ENCODE measurements at places on chromosomes 6 and 20. TPM values are rescaled to one million over a fixed set of nuclear protein-coding genes. Genes with fewer than 3 reads are reported as not detected.
A peak's percentile ranks its signal among the peaks of the same experiment; 100 is the strongest.

DNA sequence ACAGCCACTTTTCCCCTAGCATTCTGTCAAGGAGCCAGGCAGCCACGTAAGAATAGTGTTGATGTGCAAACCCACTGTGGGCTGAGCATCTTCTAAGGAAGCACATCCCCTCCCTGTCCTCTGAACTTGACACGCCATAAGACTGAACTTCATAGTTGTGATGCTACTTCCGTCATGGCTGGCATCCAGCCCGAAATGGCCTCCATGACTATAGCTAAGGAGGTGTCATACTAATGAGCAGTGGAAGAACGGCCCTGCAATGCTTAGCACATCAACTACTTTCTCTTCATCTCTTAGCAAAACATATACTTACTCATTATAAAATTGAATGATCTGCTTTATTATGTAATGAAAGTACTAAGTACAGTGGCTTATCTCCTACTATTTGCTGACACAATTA lies 110.2 kb downstream of the GJA10 start:
- H3K27ac ChIP-seq, result no peak overlapping the region
- H3K4me3 ChIP-seq, result no peak overlapping the region
- H3K36me3 ChIP-seq, result peaks cover 2% of the 10 kb centered on the region
- no peaks in the 10 kb centered on the region for H3K27me3 ChIP-seq
- DNase-seq, result no peak

- peak; percentile 61 for DNase-seq
- H3K36me3 ChIP-seq, result no peaks in the 10 kb centered on the region
- no peak overlapping the region for H3K27ac ChIP-seq
- peaks cover 8% of the 10 kb centered on the region for H3K4me1 ChIP-seq
- H3K27me3 ChIP-seq, result no peaks in the 10 kb centered on the region
Observed at GRCh38 chr6:132768051-132768517, 10.4 kb upstream of the VNN2 start.

GRCh38 chr20:23106271-23106851 lies 20.2 kb upstream of the CD93 start:
- peaks cover 11% of the 10 kb centered on the region for H3K4me1 ChIP-seq
- H3K27me3 ChIP-seq, result no peaks in the 10 kb centered on the region
- H3K4me3 ChIP-seq, result no peak overlapping the region
- no peaks in the 10 kb centered on the region for H3K36me3 ChIP-seq
- no peak for DNase-seq
- H3K27ac ChIP-seq, result peak overlapping the region; percentile 54

Gene APOBEC2
- polyA plus RNA-seq, result not detected

Gene RALGAPA2
- polyA plus RNA-seq, result 5.9 TPM

GRCh38 chr6:53756396-53756795 lies 38.4 kb upstream of the LRRC1 start:
- no peaks in the 10 kb centered on the region for H3K27me3 ChIP-seq
- H3K27ac ChIP-seq, result no peak overlapping the region
- no peak overlapping the region for H3K4me3 ChIP-seq
- DNase-seq, result no peak
- no peaks in the 10 kb centered on the region for H3K36me3 ChIP-seq

- H3K4me3 ChIP-seq, result no peak overlapping the region
- no peaks in the 10 kb centered on the region for H3K27me3 ChIP-seq
- no peaks in the 10 kb centered on the region for H3K4me1 ChIP-seq
- DNase-seq, result no peak
- no peak overlapping the region for H3K27ac ChIP-seq
Observed at GRCh38 chr6:15339081-15339480, 93.2 kb downstream of the JARID2 start.

GRCh38 chr6:113169484-113169883 lies 687.7 kb upstream of the MARCKS start:
- no peak overlapping the region for H3K27ac ChIP-seq
- DNase-seq, result no peak
- no peak overlapping the region for H3K4me3 ChIP-seq

Gene SYTL3
- polyA plus RNA-seq, result 3.1 TPM

Gene GHRH
- polyA plus RNA-seq, result not detected

- no peaks in the 10 kb centered on the region for H3K27me3 ChIP-seq
- no peak overlapping the region for H3K4me3 ChIP-seq
- no peak for DNase-seq
- H3K36me3 ChIP-seq, result no peaks in the 10 kb centered on the region
Observed at GRCh38 chr6:161161889-161162624, 111.8 kb downstream of the AGPAT4 start.

DNA sequence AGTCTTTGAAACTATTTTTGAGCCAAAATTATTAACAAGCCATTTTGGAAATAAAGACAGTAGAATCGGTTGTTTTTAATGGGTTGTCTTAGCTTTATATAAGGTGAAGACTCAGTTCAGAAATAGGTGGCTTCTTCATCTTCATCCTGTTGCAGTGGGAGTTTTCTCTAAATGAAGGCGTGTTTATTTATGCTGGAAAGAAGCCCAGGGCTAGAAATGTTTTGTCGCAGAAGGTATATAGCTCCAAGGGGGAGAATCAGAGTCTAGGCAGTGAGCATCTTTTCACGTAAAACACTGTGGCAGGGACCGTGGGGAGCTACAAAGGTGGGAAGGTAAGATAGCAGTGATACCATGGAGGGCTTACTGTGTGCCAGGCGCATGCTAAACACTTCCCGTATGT lies 34.3 kb downstream of the FARS2 start:
- H3K36me3 ChIP-seq, result no peaks in the 10 kb centered on the region
- no peak overlapping the region for H3K4me3 ChIP-seq
- no peaks in the 10 kb centered on the region for H3K4me1 ChIP-seq
- no peaks in the 10 kb centered on the region for H3K27me3 ChIP-seq
- no peak overlapping the region for H3K27ac ChIP-seq

DNA sequence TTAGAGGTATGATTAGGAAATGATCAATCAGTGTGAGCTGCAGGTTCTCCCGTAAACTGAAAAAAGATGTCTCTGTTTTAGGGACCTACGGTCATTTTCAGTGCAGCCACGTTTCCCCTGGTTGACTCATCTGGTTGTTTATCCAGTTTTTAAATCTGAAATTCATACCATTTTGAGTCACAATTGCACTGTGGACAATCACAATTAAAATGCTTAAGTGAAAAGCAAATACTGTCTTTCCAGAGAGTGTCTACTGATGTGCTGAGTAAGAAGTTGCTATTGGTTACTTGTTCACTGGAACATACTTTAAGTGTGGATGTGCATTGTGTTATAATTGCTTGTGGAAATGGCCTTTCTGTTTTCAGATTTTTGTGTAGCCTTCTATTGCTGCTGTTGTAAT lies 305.1 kb upstream of the SASH1 start:
- DNase-seq, result no peak
- H3K4me1 ChIP-seq, result no peaks in the 10 kb centered on the region
- H3K27me3 ChIP-seq, result no peaks in the 10 kb centered on the region
- no peak overlapping the region for H3K4me3 ChIP-seq

Gene PROKR2
- not detected for polyA plus RNA-seq

- H3K27me3 ChIP-seq, result no peaks in the 10 kb centered on the region
- no peak overlapping the region for H3K4me3 ChIP-seq
- peak; percentile 79 for DNase-seq
- no peak overlapping the region for H3K27ac ChIP-seq
Observed at GRCh38 chr6:126812651-126813050, 305.8 kb upstream of the RSPO3 start.

Gene RBPJL
- not detected for polyA plus RNA-seq

- H3K4me3 ChIP-seq, result no peak overlapping the region
- no peak overlapping the region for H3K27ac ChIP-seq
- DNase-seq, result no peak
- H3K36me3 ChIP-seq, result no peaks in the 10 kb centered on the region
- H3K27me3 ChIP-seq, result no peaks in the 10 kb centered on the region
- H3K4me1 ChIP-seq, result no peaks in the 10 kb centered on the region
Observed at GRCh38 chr20:8870652-8871051, 198.2 kb upstream of the PLCB4 start.

- peak; percentile 78 for DNase-seq
- H3K27ac ChIP-seq, result peak overlapping the region; percentile 93
- H3K27me3 ChIP-seq, result no peaks in the 10 kb centered on the region
- H3K4me1 ChIP-seq, result peaks cover 67% of the 10 kb centered on the region
Observed at GRCh38 chr20:31670371-31671228, 32.9 kb downstream of the COX4I2 start.

Gene SAMD10
- 8.5 TPM for polyA plus RNA-seq

Gene C20orf202
- polyA plus RNA-seq, result 0.73 TPM

DNA sequence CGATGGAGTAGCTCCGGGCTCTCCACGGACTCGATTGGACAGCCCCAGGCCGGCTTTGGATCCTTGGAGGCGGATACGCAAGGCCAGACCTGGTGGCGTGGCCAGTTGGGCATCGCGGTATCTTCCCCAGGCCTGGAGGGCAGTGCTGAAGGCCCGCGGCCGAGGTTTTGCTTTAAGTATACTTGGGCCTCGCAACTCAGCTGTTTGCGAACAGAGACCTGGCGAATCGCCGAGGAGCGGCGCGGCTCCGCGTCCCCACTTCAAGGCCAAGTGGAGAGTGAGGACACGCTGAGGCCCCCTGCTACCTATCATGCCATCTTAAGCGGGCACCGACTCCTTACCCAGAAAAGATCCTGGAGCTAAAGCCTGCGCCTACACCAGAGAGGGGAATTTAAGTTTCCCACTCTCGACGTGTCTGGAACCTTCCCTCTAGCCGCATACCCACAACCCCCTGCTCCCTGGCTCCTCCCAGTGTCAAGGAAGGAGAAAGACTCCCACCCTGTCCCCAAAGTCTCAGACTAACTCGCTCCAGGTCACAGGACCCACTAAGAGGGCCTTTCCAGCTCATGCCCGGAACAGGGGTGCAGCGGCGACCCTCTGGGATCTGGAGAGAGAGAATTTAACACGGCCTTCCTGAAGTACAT lies 4.1 kb downstream of the LINC00237 start:
- no peak overlapping the region for H3K27ac ChIP-seq
- H3K27me3 ChIP-seq, result peaks cover 70% of the 10 kb centered on the region
- H3K4me3 ChIP-seq, result peak overlapping the region; percentile 15
- peaks cover 14% of the 10 kb centered on the region for H3K4me1 ChIP-seq
- no peak for DNase-seq
- no peaks in the 10 kb centered on the region for H3K36me3 ChIP-seq

GRCh38 chr20:38110525-38111178 lies 54.4 kb downstream of the TGM2 start:
- H3K27me3 ChIP-seq, result no peaks in the 10 kb centered on the region
- peaks cover 20% of the 10 kb centered on the region for H3K4me1 ChIP-seq
- H3K27ac ChIP-seq, result peak overlapping the region; percentile 81
- DNase-seq, result no peak
- no peaks in the 10 kb centered on the region for H3K36me3 ChIP-seq
- H3K4me3 ChIP-seq, result no peak overlapping the region

Gene LYRM4
- polyA plus RNA-seq, result 31.8 TPM

DNA sequence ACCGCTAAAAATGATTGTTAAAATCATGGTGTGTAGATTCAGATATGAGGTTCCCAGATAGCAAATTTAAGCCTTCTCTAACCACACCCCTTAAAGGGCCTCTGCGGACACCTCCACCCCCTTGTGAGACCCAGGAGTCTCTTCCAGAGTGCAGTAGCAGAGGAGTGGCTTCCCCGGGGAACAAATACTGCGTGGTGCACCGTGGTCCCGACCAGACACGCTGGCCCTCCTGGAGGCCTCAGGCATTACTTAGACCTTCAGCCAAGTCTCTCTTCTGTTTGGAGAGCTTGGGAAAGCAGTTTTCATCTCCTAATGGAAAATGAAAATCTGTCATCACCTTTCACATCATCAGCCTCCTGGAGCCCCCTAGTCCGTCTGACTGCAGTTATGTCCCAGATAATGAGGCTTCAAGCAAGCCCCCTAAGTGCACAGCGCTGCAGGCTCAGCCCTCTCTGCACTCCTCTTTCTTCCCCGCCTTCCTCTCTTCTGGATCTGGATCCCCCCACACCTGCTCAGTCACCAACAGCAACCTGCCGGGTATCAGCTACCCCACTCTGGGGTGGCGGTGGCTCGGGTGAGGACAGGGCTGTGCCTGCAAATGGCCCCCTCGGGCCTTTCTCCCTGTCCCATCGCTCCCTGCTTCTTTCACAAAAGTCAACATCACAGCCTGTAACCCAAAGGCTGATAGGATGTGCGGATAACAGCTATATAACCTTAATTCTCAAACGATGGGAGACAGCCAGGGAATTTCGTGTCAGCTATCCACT lies 58.8 kb upstream of the TAGAP start:
- DNase-seq, result no peak
- H3K4me1 ChIP-seq, result peaks cover 2% of the 10 kb centered on the region
- H3K27me3 ChIP-seq, result no peaks in the 10 kb centered on the region

Gene MLN
- polyA plus RNA-seq, result not detected

GRCh38 chr6:84773431-84774156 lies 9.2 kb upstream of the TBX18 start:
- H3K4me3 ChIP-seq, result peak overlapping the region; percentile 32
- H3K27ac ChIP-seq, result no peak overlapping the region
- no peaks in the 10 kb centered on the region for H3K36me3 ChIP-seq
- H3K4me1 ChIP-seq, result no peaks in the 10 kb centered on the region

- H3K4me1 ChIP-seq, result no peaks in the 10 kb centered on the region
- H3K4me3 ChIP-seq, result no peak overlapping the region
- no peak for DNase-seq
- H3K27me3 ChIP-seq, result no peaks in the 10 kb centered on the region
Observed at GRCh38 chr6:700490-700889, 7.6 kb upstream of the EXOC2 start.

DNA sequence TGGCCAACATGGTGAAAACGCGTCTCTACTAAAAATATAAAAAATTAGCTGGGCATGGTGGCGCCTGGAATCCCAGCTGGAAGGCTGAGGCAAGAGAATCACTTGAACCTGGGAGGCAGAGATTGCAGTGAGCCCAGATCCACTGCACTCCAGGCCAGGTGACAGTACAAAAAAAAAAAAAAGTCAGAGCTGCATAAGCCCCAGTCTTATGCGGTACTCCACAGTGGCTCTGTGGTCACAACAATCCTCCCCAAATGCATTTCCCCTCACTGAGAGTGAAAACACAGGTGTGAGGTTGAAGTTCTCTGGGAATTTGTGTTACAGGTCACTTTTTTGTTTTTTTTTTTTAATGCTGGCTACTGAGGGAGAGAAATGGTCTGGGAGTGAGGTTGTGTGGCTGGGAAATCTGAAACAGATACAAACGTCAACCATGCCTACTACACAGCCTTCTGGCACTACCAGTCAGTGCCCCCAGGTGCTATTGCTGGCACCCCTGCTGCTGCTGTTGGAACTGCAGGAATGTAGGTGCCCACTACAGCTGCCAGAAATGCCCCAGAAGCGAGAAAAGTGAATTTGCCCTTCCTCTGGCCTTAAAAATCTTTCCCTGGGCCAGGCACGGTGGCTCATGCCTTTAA lies 5.7 kb downstream of the MRPS26 start:
- H3K4me1 ChIP-seq, result no peaks in the 10 kb centered on the region
- no peaks in the 10 kb centered on the region for H3K27me3 ChIP-seq
- no peak overlapping the region for H3K27ac ChIP-seq
- H3K4me3 ChIP-seq, result no peak overlapping the region
- no peak for DNase-seq
- peaks cover 25% of the 10 kb centered on the region for H3K36me3 ChIP-seq

Gene ITCH
- 10.1 TPM for polyA plus RNA-seq

Gene TNF
- polyA plus RNA-seq, result 0.69 TPM
